ENCODE measurements at places on chromosomes 2 and 18. TPM values are rescaled to one million over a fixed set of nuclear protein-coding genes. Genes with fewer than 3 reads are reported as not detected.

ZSCAN30 gene
- total RNA-seq = 30.8 TPM

GRCh38 chr18:5892823-5893431 lies 2.4 kb downstream of the TMEM200C start:
- DNase-seq = no peak

SKA1 gene
- 2.9 TPM for total RNA-seq

DNA sequence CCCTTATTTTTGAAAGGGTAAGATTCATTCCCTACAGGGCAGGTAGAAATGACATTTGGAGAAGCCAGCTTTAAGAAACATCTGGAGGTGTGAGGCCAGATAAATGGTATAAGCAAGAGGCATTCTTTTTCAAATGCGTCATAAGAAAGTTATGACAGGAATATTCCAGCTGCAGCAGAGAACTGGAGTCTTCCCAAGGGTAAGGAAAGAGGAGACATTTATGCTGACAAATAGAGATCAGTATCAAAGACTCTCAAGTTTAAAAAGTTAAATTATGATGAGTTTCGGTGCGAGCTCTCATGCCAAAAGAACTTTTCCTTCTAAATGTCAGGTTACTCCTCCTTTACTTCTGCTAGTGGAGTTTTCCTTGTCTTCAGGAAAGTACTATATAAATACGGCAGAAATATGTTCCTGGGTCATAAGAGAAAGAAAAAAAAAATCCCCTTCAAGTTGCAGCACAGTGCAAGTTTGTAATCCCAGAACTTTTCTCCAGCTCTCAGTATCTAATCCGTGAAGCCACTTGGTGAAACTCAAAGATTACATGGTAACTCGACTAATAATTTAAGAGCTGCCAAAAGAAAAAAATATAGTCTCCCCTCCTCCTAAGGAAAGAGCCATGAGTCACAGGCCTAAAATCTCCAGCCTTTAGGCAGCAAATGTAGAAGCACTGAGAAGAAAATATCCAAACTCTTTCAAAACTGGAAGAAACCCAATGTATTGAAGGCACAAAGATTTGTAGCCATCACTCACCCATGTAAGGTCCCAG lies 428.1 kb downstream of the MEIS1 start:
- DNase-seq = peak; percentile 95

FSHR gene
- not detected for total RNA-seq

DNAH6 gene
- total RNA-seq = 0.96 TPM

Data from umbilical cord (tissue), 2 donors.